ENCODE measurements at places on chromosomes 12 and 14.

GRCh38 chr12:124499898-124500244, 67.5 kb downstream of the NCOR2 start:
- no peak for DNase-seq

DNA sequence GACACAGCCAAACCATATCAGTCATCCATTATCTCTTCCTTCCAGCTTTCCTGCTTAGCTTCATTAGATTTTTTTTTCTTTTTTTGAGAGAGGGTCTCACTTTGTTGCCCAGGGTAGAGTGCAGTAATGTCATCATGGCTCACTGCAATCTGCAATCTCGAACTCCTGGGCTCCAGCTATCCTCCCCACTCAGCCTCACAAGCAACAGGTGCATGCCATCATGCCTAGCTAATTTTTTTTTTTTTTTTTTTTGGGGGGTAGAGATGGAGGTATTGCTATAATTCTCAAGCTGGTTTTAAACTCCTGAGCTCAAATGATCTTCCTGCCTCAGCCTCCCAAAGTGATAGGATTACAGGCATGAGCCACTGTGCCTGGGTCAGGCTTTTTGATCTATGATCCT, 38.3 kb upstream of the PPM1A start:
- no peak for DNase-seq

DNA sequence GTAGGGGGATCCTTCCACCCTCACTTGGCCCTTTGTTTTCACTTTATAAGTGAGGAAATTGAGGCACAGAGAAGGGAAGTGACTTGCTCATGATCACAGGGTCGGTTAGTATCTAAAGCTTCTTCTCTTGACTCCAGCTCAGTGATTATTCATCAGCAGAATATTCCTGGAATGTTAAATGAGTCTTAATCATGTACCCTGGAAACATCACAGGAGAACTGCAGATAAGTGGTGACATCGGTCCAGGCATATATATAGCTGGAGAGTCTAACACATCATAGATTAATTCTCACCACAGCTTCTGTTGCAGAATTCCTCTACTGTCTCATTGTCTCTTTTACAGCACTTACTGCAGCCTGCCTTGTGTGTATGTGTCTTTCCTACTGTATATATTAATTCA, 69.9 kb downstream of the PAH start:
- DNase-seq: no peak

DNA sequence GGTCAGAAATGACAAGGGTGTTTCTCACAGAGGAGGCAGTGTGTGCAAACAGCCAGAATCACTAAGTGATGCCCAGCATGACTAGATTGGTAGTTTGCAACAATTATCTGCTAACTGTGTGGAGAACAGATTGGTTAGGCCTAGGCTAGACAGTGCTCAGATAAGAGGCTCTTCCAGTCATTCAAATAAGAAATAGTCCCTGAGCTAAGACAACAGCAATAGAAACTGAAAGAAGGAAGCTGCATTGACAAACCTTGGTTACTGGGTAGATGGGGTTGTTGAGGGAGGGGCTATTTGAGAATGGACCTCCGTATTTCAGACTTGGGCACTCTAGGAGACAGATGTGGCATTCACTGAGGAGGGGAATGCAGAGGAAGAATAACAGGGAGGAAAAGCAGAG, 255.0 kb upstream of the NPAS3 start:
- DNase-seq: no peak

- no peak for DNase-seq
These were observed 275.9 kb downstream of the TMEM132C start for GRCh38 chr12:128542844-128543243.

GRCh38 chr12:44029194-44029593, 193.3 kb downstream of the TMEM117 start:
- no peak for DNase-seq

DNA sequence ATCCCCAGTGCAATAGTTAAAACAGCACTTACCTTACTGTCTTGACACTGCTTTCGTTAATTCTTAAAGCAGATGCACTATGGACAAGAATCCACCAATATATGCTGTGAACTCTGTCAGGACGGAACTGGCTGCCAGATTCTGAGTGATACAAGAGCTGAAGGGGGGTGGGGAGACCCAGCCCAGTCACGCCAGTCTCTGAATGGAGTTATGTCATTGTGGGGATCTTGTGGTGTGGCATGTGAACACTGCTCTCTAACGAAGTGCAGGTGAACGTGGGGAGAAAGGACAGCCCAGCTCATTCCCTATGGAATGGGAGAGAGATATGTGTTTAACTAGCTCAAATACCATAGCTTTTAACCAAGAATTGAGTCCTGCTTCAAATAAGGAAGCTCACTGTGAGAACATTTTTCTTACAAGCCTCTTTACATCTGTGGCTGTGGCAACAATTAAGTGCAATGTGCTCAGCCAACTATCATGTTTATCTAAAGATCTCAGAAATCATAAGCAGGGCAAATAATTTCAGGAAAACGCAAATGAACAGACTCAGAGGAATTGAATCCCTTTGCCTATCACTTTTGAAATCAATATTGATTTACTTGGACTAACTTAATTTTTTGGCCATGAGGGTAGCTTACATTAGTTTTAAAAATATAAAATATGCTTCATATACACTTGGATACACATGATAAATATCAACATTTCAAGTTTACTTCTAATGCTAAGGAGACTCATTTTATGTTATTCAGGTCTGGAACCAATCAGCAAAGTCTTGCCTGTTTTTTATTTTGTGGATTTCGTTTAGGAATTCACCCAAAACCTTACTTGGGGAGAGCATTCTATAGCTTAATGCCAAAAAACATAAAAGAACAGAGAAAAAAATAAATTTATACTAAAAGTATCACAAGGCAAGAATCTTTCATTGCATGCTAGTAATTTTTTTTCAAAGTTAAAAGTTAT, at the start of gene LUM:
Gene LUM, minus strand, starts transcription at position 129 of the 960 bp plus-strand sequence. CDS start 2,515 bp downstream, outside the sequence.
- no peak for DNase-seq

DNA sequence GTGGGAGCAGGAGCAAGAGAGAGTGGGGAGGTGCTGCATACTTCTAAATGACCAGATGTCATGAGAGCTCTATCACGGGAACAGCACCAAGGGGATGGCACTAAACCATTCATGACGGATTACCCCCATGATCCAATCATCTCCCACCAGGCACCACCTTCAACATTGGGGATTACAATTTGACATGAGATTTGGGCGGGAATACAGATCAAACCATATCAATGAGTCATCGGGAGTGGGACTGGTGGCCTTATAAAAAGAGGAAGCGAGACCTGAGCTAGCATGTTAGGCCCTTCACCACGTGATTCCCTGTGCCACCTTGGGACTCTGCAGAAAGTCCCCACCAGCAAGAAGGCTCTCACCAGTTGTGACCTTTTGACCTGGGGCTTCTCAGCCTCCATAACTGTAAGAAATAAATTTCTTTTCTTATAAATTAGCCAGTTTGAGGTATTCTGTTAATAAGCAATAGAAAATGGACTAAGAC, 28.7 kb downstream of the COX8C start:
- DNase-seq: no peak

- DNase-seq: no peak
These were observed 390.7 kb downstream of the SYT1 start for GRCh38 chr12:79255288-79255687.

DNA sequence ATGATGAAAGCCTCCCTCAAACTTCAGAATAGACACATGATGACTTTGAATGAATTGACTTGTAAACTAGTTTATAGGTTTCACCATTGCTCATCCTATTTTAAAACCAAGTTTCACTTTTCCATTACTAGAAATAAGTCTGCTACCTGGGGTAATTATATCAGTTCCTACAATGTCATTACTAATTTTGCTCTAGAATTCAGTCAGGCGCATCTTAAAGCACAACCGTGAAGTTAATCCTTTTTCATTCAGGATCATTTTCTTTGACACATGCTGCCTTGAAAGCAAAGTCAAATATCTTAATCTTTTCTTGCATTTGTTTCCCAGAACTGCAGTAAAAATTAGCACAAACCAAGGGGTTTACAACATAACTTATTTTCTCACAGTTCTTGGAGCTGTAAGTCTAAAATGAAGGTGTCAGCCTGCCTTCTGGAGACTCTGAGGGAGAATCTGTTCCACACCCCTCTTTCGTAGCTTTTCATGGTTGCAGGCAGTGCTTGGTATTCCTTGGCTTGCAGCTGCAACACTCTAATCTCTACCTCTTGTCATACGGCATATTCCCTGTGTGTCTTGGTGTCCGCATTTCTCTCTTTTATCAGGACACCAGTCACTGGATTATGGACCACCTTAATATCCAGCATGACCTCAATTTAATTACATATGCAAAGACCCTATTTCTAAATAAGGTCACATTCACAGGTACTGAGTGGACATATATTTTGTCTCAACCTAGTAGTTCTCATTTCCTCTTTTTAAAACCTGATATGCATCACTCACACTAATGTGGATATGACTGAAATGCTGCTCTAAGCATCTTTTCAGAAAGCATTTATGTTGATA, 114.3 kb upstream of the PDZRN4 start:
- DNase-seq: no peak

DNA sequence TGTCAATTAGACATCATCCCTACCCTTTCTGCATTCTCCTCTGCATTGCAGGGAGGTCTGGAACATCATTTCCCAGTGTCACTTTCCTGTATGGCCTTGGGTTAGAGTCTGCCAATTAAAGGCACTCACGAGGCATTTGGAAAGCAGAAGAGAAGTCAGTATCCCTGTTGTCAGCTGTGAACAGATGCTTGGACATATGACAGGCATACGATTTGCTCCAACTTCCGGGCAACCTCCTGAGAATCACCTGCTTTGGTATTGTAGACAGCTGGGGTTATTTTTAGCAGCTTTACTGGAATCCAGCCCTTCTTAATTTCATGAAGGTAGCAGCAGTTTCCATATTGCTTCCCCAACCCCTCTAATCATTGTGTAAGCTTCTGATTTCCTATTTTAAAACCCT, 88.7 kb upstream of the DHRS4 start:
- DNase-seq: no peak

- DNase-seq: no peak
These were observed 3.6 kb downstream of the TTC5 start for GRCh38 chr14:20302042-20302755.

GRCh38 chr12:75087654-75088053, 122.0 kb downstream of the KCNC2 start:
- DNase-seq: no peak

DNA sequence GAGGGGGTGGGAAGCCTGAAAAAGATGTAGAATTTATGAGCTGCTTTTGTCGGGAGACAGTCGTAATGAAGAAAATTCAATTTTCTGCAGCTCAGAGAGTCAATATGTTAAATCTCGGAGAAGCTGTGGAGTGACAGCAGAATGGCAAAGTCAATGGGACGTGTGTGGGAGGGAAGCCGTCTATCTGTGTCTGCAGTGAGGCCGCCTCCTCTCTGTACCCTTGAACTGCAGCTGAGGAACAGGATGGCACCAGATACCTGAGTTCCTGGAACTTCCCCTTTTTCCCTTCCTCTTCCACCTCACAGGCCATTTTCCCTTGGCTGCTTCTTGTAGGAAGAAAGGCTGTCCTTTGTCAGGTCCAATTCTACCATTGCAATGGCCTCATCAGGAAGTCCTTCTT, 9.3 kb upstream of the CALCOCO1 start:
- DNase-seq: no peak

DNA sequence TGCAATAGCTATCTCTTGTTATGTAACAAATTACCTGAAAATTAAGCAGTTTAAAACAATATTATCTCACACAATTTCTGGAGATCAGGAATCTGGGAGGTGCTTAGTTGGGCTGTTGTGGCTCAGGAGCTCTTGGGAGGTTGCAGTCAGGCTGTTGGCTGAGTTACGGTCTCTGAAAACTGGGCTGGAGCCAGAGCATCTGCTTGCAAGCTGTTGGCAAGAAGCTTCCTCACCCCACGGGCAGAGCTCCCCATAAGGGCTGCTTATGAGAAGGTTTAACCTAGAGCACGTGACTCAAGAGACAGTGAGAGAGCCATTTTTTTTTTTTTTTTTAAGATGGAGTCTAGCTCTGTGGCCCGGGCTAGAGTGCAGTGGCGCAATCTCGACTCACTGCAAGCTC, 346.8 kb downstream of the ATP23 start:
- no peak for DNase-seq

GRCh38 chr12:63021116-63021515, 86.2 kb upstream of the PPM1H start:
- DNase-seq: no peak

DNA sequence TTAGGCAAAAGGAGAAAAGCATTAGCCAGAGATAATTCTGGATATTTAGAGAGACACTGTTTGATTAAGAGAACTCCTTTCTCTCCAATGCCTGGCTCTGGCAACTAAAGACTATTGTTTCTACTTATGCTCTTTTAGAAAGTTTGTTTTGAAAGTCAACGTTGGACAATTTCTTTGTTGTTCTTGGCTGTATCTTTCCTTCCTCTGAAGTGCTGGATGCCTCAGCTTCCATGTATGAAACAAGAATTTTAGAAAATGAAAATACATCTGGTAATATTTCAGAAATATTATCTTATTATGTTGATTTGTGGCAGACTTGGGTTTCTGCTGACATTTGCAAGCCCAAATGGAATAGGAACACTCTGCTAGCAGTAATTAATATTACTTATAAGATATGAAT, 382.6 kb downstream of the SNAPC1 start:
- no peak for DNase-seq

- no peak for DNase-seq
These were observed 210.8 kb downstream of the ACSS3 start for GRCh38 chr12:81288651-81289050.

GRCh38 chr12:1435456-1435855, 158.9 kb downstream of the FBXL14 start:
- no peak for DNase-seq

- no peak for DNase-seq
These were observed 71.9 kb upstream of the KRR1 start for GRCh38 chr12:75583355-75583754.

GRCh38 chr12:16619537-16619936, 13.6 kb upstream of the LMO3 start:
- DNase-seq: no peak

- peak; percentile 72 for DNase-seq
These were observed 25.4 kb upstream of the EIF4B start for GRCh38 chr12:52980650-52981423.

- no peak for DNase-seq
These were observed 41.6 kb downstream of the LRRC74A start for GRCh38 chr14:76867516-76868453.

- DNase-seq: no peak
These were observed 87.8 kb downstream of the KNTC1 start for GRCh38 chr12:122614839-122615238.

DNA sequence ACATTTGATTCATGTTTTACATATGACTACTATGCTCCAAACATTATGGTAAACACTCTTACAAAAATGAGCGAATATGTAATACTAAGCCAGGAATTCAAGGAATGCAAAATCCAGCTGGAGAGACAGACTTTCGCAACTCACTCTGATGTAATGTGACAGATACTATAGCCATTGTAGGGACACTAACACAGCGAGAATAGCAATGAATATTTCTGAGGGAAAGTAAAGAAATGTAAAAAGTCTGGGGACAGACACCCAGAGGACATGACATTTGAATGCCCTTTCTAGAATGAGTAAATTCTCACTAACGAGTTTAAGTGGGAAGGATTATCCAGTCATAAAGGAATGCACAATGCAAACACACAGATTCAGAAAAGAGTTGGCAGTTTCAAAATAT, 121.9 kb downstream of the PIK3C2G start:
- DNase-seq: no peak

GRCh38 chr12:43293396-43293795, 258.6 kb downstream of the ADAMTS20 start:
- no peak for DNase-seq

GRCh38 chr12:6771091-6771495, 1.2 kb upstream of the LAG3 start:
- DNase-seq: no peak

GRCh38 chr14:90288651-90289355, 32.5 kb downstream of the PSMC1 start:
- DNase-seq: no peak

Measured in stimulated activated naive CD4-positive, alpha-beta T cell treated with Interleukin-2 at 50 U/mL for 16 hours (primary cell).